ENCODE measurements at places on chromosomes 3 and 15.

- DNase-seq, result no peak
Measured at GRCh38 chr3:134291319-134292254, 40.9 kb upstream of the RYK start.

- no peak for DNase-seq
Measured at GRCh38 chr15:101810876-101811275, 1.1 kb upstream of the OR4F15 start.

DNA sequence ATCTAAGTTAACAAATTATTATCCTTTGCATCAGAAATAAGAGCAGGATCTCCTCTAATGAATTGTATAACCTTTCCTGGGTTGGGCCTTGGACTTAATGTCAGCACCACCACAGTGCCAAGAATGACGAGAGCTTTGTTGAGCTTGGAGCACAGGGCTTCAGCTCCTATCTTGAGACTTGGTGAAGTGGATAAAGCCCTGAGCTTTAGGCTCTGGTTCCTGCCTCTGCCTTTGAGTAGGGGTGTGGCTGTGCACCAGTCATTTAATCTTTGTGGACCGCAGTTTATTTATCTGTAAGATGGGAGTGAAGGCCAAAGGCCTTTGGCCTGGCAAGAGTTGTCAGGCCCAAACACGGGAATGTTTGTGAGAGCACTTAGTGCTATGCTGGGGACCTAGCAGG is 162.2 kb downstream of the VGLL4 start:
- no peak for DNase-seq

GRCh38 chr3:179460260-179460659 is 9.0 kb upstream of the GNB4 start:
- no peak for DNase-seq

GRCh38 chr15:35741881-35742280 is 195.9 kb upstream of the DPH6 start:
- DNase-seq, result no peak

DNA sequence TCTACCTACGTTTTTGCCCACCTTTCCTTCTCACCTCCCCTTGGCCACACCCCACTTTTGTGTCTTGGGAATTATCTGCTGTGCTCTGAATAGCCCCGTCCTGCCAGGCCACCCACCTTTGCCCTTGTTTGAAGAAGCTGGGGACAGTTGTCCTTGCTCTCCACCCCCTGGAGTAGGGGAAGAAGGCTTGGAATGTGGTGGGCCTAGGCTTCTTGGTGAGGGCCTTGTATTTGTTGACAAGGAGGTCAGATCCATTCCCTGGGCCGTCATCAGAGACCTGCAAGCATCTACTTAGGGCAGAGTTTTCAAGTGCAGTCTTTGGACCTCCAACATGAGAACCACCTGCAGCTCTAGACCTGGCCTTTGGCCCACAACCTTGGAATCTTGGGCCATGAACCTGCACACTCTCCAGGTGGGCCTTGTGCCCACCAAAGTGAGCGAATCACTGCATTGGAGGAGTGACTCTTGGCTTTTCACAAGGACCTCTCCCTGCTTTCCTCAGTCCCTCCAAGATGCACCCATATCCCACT is 160.6 kb downstream of the APBA2 start:
- DNase-seq, result no peak
